Occipital lobe (tissue), 3 donors: ENCODE measurements at places on chromosomes 4 and X. TPM values are rescaled to one million over a fixed set of nuclear protein-coding genes. Genes with fewer than 3 reads are reported as not detected.

- no peak for DNase-seq
Observed at GRCh38 chr4:111556141-111556781, 589.0 kb upstream of the FAM241A start.

The FANCB gene
- 14.2 TPM for total RNA-seq

The OTC gene
- total RNA-seq, result 0.31 TPM

The LINC00632 gene
- total RNA-seq, result 44.6 TPM

- DNase-seq, result no peak
Observed at GRCh38 chrX:121546317-121546716, 498.9 kb downstream of the GLUD2 start.

DNA sequence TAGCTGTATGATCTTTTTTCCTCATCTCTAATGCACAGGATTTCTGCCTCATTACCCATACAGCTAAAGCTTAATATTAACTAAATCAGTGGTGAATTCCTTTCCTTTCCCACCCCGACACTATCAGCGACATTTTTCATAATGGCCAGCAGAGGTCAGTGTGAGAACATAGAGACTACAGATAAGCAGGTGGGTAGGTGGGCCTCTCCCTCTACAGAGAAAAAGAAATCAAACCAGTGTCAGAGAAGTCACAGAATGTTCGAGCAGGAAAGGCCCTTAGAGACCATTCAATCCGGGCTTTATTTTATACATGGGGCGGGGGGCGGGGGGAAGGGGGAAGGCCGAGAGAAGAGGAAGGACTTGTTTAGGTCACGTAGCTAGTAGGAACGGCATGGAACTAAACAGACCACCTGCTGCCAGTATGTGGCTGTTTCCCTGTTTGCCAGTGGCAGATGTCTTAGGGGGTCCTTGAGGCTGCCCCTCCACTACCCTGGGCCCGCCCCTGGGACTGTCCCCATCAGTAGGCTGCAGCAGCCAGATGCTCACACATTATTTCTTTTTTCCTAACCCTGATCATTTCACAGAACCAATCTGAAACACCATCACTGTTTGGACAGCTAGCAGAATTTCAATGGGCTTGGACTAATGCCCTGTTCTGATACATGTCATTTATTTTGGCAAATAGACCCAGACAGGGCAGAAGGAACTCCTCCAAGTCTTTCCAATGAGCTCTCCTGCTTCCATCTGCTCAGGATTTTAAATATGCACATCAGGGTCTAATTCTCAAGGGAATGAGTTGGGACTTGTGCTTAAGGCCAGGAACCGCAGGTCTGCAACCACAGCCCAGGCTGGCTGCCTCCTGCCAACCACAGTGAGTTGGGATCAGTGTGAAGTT, 133.4 kb downstream of the ATG4A start:
- DNase-seq, result no peak

GRCh38 chr4:174457468-174457867, 64.8 kb downstream of the HPGD start:
- DNase-seq, result no peak
